ENCODE measurements at places on chromosomes 6 and 20.

GRCh38 chr6:160765412-160765811 lies 63.4 kb downstream of the PLG start:
- DNase-seq = no peak

GRCh38 chr6:131212913-131213312 lies 77.6 kb downstream of the AKAP7 start:
- DNase-seq = no peak

- DNase-seq = no peak
Observed at GRCh38 chr6:118524686-118525085, 23.4 kb upstream of the PLN start.

- no peak for DNase-seq
Observed at GRCh38 chr6:42569102-42570028, 5.5 kb downstream of the UBR2 start.

DNA sequence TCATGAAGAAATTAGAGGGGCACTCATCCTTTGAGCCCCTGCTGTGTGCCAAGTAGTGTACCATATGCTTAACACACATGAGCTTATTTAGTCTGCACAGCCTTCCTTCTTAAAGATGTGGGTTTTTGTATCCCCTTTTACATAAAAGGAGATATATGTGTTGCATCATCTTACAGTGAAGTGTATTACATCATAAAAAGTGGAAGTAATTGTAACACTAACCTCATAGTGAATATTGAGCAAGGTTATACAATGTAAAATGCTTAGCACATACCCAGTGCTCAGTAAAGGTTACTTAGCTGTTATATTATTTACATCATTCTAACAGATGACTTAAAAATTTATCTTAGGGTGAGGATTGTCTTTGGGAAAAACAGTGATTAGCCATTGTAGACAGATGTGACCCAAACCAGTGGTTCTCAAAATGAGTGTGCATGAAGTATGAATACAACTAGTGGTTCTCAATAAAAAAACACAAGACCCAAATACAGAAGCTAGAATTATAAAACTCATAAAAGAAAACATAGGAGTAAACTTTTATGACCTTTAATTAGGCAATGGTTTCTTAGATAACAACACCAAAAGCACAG lies 3.8 kb upstream of the PIGU start:
- no peak for DNase-seq

- DNase-seq = no peak
Observed at GRCh38 chr6:105487040-105487790, 84.3 kb upstream of the PREP start.

GRCh38 chr20:61846741-61847419 lies 218.8 kb downstream of the TAF4 start:
- DNase-seq = no peak

- no peak for DNase-seq
Observed at GRCh38 chr20:31922181-31922580, 29.7 kb downstream of the PDRG1 start.

DNA sequence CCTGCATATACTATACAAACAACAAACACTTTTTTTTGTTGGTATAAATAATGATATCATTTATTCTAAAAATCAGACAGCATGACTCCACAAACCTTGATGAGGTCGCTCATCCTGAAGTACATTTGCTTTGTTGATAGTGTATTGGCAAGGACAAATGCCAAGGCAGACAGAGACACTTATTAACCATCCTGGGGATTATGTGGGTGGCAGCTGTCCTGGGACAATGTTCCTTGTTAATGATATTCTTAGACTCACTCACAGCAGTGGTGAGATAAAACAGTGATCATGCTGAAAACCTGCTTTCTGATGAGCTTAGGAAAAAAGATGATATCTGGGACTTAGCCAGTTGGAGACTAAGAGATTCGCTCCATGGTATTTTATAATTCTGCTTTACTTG lies 85.4 kb upstream of the OGFRL1 start:
- DNase-seq = no peak

- DNase-seq = no peak
Observed at GRCh38 chr6:143564484-143565017, 53.0 kb upstream of the FUCA2 start.

- DNase-seq = no peak
Observed at GRCh38 chr6:47337519-47337918, 27.8 kb upstream of the TNFRSF21 start.

DNA sequence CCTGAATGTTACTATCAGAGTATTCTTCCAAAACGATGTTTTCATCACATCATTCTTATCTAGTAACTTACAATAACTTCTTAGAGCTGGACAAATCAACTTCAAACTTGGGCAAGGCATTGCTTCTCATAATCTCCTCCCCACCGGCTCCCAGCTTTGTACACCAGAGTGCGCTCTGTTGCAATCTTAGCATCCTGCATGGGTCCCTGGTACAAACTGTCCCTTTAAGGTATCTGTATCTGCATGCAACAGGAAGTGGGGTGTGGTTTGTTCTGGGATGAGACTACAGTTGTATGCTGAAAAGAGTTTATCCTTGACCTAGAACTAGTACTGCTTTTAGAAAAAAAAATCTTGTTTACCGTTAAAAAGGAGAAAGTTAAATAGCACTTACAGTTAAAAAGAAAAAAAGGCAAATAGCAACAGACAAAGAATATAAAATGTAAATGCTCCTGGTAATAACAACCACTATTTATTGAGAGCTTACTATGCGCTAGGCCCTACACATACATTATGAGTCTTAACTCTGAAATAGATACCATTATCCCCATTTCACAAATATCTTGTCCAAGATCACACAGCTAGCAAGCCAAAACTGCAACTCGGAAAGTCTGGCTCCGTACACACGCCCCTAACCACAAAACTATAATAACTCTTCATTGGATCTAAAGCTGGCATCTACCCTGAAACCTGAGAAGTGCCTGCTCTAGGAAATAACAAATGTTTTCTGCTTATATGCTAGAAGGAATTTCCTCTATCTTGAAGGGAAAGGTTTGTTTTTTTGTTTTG lies 9.8 kb upstream of the HECA start:
- DNase-seq = peak; percentile 23

DNA sequence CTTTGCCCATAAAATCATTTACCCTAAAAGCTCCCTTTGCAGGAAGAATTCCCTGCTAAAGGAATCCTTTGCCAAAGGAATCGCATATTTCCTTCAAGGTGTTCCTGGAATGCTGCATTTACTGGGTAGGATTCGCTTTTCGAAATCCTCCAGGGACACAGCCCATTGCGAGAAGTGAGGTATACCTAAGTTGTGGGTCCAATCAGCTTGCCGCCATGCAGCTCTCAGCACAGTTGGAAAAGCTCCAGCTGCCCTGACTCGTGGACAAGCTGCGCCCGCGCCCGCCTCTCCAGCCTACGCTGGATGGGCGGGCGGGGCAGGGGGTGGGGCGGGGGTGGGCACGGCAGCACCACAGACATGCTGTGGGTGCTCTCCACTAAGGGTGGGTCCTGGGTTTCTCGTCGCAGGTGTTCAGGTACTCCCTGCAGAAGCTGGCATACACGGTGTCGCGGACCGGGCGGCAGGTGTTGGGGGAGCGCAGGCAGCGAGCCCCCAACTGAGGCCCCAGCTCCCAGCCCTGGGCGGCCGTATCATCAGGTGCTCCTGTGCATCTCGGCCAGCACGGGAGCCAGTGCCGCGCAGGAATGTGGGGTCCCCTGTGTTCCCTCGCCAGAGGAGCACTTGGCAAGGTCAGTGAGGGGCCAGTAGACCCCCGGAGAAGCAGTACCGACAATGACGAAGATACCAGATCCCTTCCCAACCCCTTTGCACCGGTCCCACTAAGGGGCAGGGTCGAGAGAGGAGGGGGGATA lies 1.4 kb downstream of the NNAT start:
- no peak for DNase-seq

DNA sequence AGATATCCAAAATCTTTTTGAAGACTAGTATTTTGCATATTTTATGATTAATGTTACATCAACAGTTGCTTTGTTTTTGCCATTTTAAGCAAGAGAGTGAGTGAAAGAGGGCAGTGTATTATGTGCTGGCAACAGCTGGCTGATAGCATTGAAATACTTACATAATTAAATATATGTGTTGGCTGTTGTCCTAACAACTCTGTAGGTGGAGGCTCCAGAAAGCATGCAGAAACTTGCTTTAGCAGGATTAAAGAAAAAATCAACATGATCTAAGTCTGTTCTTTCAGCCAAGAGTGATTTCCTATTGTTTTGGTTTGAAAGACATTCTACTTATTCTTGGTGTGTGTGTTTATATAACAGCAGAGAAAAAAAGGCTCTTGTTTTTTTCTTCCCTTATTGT lies 127.5 kb downstream of the CDKAL1 start:
- DNase-seq = peak; percentile 21

- DNase-seq = peak; percentile 33
Observed at GRCh38 chr6:107116328-107116892, 1.1 kb upstream of the BEND3 start.

DNA sequence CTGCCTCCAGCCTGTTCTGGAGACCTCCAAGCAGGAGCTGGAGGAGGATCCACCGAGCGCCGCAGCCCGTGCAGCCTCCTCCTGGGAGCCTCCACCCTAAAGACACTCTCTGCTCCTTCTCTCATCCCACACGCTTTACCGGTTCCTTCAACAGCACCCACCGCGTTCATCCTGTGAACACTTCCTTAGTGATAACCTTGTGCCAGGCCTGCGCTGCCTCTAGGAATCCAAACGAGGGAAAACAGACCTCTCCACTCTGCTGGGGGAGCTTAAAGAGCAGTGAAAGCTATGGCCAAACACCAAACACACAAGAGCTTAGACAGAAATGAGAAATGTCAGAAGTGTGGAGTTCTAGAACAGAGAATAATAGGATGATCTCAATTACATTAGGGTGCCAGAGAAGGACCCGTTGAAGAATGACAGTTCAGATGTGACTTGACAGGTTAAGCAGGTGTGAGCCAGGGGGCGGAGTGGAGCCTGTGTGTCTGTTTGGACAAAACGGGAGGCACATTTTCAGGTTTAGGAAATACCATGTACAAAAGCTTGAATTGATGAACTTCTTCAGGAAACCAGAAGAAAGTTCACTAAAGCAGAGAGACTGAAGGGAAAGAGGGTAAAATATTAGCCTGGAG lies 28.5 kb upstream of the HLA-DRB5 start:
- DNase-seq = no peak

DNA sequence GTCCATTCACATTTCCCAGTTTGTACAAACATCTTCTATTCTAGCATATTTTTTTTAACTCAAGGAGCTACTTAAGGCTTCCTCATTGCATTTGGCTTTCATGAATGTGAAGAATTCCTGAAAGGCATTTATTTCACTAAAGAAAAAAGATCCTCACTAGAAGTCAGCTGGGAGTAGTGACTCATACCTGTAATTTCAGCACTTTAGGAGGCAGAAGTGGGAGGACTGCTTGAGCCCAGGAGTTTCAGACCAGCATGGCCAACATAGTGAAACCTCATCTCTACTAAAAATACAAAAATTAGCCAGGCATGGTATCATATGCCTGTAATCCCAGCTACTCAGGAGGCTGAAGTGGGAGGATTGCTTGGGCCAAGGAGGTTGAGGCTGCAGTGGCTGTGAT lies 30.9 kb upstream of the XRN2 start:
- no peak for DNase-seq

GRCh38 chr6:28587746-28588075 lies 62.0 kb downstream of the GPX5 start:
- no peak for DNase-seq

DNA sequence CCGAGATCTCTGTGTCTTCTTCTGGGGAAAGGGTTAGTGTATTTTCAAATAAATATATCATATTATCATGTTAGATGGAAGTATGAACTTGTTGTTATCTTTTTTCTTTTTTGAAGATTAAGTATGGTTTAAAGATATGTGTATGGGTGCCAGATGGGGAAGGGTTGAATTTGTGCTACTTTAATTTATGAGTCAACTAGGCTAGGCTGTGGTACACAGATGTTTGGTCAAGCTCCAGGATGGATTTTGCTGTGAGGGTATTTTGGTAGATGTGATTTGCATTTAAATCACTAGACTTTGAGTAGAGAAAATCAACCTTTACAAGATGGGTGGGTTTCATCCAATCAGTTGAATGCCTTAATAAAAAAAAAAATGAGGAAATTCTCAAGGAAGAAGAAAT lies 886.6 kb upstream of the ADGRB3 start:
- no peak for DNase-seq

- DNase-seq = no peak
Observed at GRCh38 chr6:36113049-36113448, 17.3 kb upstream of the MAPK13 start.

GRCh38 chr6:44569931-44570385 lies 182.5 kb downstream of the CDC5L start:
- no peak for DNase-seq

GRCh38 chr6:30954631-30955366 lies 14.0 kb downstream of the MUCL3 start:
- DNase-seq = no peak

- DNase-seq = no peak
Observed at GRCh38 chr6:137590684-137591083, 96.5 kb upstream of the OLIG3 start.

GRCh38 chr6:33788694-33789549 lies at the start of gene LEMD2:
LEMD2 (minus strand) TSS chr6:33789130; CDS start chr6:33789116, 14 bp downstream.
- peak; percentile 89 for DNase-seq

GRCh38 chr20:58173930-58174707 lies 54.3 kb downstream of the ANKRD60 start:
- no peak for DNase-seq

DNA sequence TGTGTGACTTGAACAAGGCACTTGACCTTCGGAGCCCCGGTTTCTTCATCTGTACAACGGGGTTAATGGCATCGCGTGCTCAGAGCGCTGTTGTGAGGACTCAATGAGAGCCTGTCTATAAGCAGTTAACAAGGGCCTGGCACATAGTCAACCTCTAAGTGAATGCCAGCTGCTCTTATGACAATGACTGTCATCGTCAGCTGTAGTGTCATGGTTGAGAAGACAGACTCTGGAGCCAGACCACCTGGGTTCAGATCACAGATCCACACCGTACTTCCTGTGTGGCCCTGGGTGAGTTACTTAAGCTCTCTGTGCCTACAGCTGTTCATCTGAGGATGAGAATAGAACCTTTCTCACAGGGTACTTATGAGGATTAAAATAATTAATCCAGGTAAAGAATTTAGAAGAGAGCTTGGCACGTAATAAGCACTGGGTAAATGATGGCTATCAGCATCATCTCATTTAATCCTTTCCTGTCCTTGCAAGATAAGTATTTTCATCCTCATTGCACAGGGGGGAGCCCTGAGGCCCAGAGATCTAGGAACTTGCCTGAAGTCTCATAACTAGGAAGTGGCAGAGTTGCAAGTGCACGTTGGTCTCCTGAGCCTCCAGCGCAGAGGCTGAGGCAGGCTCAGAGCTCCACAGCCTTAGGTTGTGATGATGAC lies 105.3 kb downstream of the EYA2 start:
- no peak for DNase-seq
